ENCODE measurements at places on chromosomes 3 and 15.

DNA sequence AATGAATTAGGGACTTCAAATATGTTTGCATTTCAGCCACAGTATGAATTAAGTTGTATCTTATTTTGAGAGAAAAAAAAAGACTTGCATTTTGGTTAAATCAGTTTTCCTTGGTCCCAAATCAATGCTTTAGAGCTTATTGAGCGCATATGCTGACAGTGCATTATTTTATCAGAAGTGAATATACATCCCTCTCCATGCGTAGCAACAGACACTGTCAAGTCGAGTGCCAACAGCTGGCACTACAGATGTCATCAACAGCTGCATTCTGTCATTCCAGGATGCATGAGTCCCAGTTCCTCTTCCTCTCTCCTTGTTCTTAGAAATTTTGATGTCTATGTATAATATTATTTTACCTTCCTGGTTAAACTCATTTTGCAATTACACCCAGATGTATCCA lies 156.1 kb upstream of the FOXB1 start:
- no peak for DNase-seq

GRCh38 chr3:24137958-24138875 lies 193.1 kb downstream of the NR1D2 start:
- no peak for DNase-seq

- no peak for DNase-seq
Observed at GRCh38 chr3:55519019-55519418, 31.9 kb upstream of the WNT5A start.

GRCh38 chr3:102237838-102238237 lies 197.0 kb upstream of the ZPLD1 start:
- no peak for DNase-seq

DNA sequence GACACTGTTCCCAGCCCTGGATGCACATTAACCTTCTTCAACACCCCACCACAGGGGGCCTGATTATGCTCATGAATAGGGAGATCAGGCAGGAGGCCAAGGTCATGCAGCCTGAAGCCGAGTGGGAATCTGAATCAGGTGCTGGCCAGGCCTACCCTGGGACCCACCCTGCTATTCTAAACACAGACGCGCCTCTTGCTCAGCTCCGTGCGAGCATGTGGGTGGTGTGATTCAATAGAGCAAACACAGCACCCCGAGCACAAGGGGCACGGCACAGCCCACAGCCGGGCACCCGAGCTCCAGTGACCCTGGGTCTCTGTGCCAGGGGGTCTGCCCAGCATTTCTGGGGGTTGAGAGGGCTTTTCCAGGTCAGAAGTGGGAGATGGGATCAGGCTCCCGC lies 24.6 kb upstream of the GRIP2 start:
- DNase-seq, result no peak

GRCh38 chr3:193496658-193497057 lies 58.0 kb downstream of the ATP13A4 start:
- no peak for DNase-seq

GRCh38 chr3:89104499-89104898 lies 2.9 kb upstream of the EPHA3 start:
- DNase-seq, result no peak

- DNase-seq, result no peak
Observed at GRCh38 chr15:62899090-62899493, 143.5 kb upstream of the TPM1 start.

- no peak for DNase-seq
Observed at GRCh38 chr3:134480546-134480945, 5.2 kb downstream of the ANAPC13 start.

DNA sequence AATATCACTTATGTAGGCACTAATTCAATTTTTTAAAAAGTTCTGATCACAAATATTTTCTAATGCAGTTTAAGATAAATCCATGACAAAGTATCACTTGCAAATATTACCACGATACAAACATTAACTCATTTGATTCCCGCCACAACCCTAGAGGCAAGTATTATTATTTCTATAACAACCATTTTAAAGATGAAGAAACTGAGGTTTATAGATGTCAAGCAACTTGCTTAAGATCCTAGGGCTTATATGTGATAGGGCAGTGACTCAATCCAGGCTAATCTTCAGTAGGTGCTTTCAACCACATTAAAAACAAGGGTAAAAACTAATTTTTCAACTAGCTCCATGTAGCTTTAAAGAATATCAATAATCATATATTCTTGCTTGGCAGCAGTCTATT lies 1.7 kb downstream of the DYNC1LI1 start:
- no peak for DNase-seq

- DNase-seq, result no peak
Observed at GRCh38 chr15:55031727-55032126, 165.0 kb downstream of the RSL24D1 start.

DNA sequence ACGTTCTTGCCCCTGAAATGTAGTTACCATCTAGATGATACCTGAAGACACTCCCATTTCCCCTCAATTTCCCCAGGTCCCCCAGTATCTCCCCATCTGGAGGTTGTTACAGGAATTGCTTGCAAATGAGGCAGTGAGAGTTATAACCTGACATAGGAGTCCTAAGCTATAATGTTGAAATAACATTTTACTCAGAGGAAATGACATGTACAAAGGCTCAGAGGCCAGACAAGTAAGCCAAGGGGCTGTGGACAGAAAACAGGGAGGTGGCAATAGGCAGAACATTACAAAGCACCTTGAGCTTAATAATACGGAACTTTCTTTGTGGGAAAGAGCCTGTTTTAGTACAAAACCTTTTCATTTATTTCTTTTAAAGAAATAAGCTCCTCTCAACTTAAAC lies 171.9 kb downstream of the FRMD5 start:
- DNase-seq, result no peak

- no peak for DNase-seq
Observed at GRCh38 chr3:20974396-20974795, 776.6 kb downstream of the ZNF385D start.

DNA sequence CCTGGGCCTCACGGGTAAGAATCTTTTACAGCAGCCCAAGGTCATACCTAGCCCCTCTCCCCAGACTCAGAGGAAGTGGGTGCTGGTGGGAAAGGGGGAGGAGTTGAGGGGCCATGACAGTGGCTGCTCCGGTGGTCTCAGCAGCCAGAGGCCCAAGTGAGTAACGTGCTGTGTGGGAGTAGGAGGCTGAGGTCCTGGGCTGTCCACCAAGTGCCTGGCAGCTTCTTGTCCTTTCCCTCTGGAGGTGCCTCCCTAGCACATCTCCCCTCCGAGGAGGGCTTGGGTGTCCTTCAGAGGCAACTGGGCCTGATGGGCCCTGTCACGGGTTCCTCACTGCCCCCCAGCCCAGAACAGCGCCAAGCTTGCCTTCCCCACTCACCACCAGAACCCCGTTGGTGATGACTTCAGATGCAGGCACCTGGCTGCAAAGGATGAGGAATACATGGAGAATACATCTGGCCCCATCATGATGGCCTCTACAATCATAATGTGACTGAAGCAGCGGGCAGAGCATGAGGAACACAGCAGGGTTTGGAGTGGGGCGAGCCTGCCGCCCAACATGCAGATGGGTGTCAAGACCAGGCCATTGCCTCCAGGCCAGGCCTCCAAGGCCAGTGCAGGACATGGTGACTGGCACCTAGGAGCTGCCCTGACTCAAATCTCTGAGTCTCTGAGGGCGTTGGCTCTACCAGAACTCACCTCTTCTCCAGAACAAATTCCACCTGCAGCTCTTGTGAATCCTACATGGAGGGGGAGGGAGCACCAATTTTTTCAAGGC lies 3.3 kb downstream of the PLA2G4F start:
- no peak for DNase-seq

- DNase-seq, result no peak
Observed at GRCh38 chr3:169624533-169624972, 39.0 kb downstream of the MECOM start.

DNA sequence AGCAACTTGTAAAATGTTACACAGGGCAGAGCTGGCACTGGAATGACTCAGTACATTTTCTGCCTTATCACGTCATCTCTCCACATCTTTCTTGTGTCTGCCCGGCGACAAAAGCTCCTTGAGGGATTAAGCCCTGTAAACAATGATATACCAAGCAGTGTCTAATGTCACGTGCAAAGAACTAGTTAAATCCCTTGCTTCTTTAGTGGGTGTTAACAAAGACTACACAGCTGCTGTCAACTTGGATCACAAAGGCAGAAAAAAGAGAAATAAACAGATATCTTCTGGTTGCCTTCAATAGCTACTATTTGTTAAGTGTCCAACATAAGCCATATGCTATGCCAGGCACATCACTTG lies 48.1 kb upstream of the FRMD4B start:
- DNase-seq, result no peak

DNA sequence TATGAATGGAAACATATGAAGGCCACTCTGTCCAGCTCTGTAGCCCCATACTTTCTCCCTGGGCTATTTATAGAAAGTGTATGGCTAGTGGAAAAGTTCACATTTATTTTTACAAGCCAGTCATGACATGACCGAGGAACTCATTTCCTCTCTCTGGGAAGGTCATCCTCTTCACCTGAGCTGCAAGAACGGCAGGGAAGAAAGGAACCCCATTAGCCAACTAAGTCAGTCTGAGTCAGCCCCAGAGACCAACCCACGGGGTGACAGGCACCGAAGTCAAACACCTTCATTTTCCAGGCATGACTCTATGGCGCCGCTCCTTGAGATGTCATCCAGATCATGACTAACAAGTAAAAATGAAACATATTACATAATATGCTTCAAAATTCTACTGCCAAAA lies 4.8 kb downstream of the PAQR9 start:
- DNase-seq, result no peak

- DNase-seq, result no peak
Observed at GRCh38 chr15:58546066-58546591, 114.3 kb downstream of the LIPC start.

GRCh38 chr3:94909726-94910125 lies 846.9 kb downstream of the NSUN3 start:
- DNase-seq, result no peak

DNA sequence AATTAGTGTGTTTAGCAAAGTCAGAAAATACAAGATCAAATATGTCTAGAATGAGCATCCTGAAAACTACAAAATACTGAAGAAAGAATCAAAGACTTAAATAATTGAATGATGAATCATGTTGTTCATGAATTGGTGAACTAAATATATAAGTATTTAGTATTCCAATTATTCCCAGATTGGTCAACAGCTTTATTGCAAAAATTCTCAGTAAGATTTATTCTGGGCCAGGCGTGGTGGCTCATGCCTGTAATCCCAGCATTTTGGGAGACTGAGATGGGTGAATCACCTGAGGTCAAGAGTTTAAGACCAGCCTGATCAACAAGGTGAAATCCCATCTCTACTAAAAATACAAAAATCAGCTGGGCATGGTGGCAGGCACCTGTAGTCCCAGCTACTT lies 250.0 kb upstream of the NECTIN3 start:
- DNase-seq, result no peak

DNA sequence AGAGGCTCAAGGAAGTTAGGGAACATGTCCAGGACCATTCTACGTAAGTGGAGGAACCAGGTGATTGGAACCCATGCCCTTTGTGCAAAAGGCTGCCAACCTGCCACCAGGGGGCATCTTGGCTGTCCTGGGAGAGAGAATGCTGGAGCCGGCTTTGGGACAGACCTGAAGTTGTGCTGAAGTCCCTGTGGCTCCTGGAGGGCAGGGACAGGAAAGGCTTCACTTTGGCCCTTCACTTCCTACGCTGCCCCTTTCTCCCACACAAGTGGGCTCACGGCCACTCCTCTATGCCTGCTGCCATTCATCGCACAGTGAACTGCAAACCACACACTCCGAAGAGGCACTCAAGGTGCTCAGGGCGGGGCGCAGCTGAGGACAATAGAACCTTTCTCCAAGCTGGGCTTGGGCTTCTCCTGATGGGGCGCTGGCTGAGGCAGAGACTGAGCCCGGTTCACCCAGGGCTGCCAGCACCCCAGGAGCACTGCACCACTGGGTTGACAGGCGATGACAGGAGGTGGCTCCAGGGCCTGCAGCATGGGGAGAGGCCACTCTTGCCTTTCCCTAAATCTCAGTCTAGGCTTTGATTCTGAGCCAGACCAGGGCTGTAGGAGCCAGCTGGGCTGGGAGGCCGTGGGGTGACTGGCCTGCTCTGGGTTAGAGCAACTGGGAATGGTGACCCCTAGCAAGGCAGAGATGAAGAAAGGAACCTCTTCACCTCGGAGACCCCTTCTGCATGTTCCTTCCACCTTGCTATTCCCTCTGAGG lies 8.4 kb downstream of the SHF start:
- DNase-seq, result peak; percentile 37

- DNase-seq, result no peak
Observed at GRCh38 chr15:44101944-44102343, 93.1 kb downstream of the FRMD5 start.

DNA sequence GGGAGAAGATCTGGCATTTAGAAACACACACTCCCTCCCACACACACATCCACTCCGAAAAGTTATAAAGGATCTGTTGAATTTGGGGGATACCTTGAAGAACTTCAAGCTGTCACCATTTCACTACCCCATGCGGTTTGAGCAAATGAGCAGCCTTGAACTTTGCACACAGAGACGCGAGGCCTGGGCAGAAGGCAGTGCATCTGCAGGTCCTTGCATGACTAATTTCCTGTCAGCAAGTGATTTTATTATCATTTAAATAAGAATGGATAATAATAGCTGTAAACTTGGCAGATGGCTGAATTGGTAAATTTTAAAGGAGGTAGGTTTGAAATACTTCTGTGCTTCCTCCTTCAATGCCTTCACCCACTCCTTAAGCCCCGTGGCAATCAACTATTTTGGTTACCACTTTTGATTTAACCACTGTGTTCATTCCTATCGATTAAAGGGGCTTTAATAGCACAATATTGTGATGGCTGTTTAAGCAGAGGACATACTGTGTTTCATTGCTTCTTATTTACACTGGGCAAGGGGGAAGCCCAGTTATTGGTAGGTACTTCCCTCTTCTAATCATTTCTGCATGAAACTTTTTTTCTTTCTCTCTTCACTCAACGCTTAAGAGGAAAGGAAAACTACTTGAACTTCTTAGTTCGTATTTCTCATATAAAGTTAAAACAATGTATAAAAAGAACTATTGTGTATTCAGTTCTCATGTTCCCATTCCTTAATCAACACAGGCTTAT lies 108.1 kb downstream of the ROBO2 start:
- no peak for DNase-seq

GRCh38 chr3:50345586-50346234 lies at the start of gene ZMYND10:
Gene ZMYND10 (minus strand): TSS chr3:50345732. CDS start chr3:50345579, 153 bp downstream.
- peak; percentile 59 for DNase-seq

DNA sequence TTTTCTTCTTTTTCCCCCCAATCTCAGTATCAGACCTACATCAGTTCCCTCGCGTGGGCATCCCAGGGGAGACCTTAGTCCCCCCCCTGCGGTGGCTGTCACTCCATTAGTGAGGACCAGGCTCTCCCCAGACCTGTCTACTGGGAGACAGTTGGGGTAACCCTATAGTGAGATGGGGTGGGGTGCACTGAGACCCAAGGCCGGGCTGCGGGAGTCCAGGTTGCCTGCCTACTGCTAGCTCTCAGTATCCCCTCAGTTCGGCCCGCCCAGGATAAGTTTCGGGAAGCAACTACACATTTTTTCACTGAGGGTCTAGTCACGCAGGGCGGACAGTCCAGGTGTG lies 671 bp upstream of the DCUN1D1 start:
- DNase-seq, result no peak

DNA sequence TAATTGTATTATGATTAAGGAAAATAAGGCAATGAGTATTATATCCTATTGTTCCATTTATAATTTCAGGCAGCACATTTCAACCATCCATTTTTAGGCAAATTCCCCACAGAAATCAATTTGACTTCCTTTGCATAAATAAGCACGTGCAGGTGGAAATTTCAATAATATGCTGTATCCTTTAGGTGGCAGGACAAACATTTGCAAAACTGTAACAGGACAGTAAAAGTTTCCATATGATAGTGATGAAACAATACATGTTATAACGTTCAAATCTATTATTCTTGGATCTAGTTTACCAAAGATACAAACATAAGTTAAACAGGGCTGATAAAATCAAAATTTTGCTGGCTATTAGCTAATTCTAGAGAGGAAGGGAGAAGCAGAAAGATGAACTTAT lies 8.5 kb downstream of the UACA start:
- no peak for DNase-seq
